LHCN-M2 (cell line): ENCODE measurements at places on chromosomes 7 and 10.

- no peak for DNase-seq
Observed at GRCh38 chr10:27052656-27053055, 47.6 kb downstream of the ANKRD26 start.

GRCh38 chr10:66353422-66353821 is 572.4 kb upstream of the LRRTM3 start:
- DNase-seq: peak; percentile 14

DNA sequence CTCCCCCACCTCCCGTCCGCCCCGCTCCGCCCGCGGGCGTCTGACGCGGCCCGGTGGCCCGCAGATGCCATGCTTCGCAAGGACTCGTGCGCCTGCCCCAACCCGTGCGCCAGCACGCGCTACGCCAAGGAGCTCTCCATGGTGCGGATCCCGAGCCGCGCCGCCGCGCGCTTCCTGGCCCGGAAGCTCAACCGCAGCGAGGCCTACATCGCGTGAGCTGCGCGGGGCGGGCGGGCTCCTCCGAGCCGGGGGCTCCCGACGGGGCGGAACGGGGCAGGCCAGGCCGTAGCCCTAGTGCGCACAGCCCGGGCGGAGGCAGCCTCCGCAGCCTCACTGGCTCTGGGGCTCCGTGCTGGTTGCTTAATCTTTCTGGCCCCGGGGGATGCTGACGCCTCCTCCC is 2.8 kb downstream of the ASIC3 start:
- no peak for DNase-seq

GRCh38 chr7:7263297-7264230 is 81.2 kb downstream of the C1GALT1 start:
- DNase-seq: peak; percentile 39

DNA sequence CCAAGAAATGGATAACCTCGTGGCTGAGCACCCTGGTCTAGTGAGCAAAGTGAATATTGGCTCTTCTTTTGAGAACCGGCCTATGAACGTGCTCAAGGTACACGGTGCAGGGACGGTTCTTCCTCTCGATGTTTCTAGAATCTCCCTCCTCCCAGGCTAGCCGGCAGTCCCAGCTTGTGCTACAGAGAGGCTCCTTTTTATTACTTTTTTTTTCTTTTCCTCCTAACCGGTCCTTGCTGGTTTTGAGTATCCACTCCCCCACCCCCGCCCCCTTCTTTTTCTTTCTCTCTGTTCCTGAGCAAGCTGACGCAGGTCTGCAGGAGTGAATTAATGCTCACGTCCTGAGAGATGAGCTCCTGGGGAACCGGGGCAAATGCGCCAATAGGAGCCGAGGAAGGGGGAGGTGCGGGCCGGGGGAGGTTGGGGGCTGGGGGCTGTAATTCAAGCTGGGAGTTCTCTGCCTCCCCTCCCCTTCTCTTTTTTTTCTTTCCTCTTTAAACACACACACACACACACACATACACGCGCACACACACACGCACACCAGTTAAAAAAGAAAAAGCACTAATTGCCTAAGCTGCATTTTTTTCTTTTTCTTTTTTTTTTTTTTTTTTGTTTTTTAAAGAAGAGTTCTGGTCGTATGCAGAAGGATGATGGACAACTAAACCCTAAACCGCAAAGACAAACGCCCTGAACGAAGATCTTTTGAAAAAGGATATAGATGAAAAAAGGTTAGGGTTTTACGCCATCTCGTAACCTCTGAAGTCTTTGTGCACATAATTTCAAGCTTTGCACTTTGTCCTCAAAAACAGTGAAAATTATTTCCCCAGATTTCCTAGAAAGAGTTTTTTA is 6.6 kb downstream of the CPA2 start:
- DNase-seq: no peak

- no peak for DNase-seq
Observed at GRCh38 chr10:80319318-80319717, 29.9 kb upstream of the MAT1A start.

DNA sequence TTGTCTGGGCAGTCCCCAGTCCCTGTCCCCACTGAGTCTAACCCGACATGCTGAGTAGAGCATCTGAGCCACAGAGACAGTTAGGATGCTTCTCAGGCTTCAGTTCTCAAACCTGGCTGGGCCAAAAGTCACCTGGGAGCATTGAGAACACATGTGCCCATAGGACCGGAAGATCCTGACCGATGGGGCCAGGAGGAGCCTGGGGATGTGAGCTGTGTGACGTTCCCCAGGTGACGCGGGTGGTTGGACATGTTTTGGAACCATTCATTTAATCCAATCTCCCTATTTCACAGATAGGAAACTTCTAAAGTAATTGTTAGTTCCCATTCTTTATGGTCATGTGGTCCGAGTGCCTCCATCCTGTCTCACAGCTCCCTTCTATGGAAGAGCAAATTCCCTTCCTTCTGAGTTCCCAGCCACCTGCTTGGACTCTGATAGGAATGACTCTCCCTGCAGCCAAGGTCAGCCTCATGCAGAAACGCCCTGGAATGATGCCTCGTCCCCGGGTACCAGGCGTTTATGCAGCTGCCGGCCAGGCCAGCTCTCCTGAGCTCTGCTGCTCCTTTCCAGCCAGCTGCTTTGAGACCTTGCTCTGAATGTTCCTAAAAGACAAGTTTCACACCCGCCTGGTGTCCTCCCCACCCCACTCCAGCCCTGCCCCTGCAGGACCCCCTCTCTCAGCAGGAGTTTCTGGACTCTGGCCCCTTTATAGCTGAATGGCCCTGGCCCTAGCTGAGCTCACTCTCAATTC is 166.5 kb upstream of the RHEB start:
- DNase-seq: peak; percentile 86

DNA sequence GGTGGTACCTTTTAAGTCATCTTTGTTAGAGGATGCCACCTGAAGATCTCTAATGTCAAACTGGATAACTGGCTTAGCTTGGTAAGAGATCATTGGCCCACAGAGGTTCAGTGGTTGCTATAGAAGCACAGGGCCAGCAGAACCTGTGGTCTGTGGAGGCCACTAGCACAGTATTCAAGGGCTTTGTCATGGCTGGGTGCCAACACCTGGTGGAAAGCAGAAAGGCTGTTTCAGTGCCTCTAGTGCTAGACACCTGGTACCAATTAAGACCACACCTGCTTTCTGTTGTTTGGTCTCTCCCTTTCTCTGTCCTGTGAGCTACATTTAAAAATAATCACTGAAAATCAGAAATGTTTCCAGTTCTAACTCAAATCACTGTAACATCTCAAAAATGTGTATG is 10.0 kb upstream of the PCGF5 start:
- DNase-seq: no peak

DNA sequence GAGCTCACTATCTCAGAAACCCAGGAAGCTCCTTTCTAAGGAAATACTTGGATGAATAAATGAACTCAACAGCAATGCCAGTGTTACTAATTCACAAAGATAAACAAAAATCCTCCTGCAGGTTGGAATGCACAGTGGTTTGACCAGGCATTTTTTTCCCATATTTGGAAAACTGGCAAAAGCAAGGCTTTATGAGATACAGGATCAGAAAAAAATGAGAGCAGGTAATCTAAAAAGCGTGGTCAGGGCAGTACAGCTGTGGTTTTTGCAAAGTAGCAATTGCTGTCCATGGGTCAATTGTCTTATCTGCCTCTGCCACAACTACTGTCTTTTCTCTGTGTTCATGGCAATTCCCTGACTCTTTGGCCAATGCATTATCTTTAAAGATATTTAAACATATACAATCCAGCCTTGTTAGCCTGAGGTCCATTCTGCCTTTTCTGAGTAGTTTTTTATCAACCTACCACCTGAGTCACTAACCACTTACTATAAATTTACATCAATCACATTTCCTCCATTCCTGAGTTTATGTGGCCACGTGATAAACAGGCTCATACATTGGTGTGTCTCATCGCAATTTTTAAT is 564.5 kb upstream of the IGFBP3 start:
- DNase-seq: peak; percentile 42

DNA sequence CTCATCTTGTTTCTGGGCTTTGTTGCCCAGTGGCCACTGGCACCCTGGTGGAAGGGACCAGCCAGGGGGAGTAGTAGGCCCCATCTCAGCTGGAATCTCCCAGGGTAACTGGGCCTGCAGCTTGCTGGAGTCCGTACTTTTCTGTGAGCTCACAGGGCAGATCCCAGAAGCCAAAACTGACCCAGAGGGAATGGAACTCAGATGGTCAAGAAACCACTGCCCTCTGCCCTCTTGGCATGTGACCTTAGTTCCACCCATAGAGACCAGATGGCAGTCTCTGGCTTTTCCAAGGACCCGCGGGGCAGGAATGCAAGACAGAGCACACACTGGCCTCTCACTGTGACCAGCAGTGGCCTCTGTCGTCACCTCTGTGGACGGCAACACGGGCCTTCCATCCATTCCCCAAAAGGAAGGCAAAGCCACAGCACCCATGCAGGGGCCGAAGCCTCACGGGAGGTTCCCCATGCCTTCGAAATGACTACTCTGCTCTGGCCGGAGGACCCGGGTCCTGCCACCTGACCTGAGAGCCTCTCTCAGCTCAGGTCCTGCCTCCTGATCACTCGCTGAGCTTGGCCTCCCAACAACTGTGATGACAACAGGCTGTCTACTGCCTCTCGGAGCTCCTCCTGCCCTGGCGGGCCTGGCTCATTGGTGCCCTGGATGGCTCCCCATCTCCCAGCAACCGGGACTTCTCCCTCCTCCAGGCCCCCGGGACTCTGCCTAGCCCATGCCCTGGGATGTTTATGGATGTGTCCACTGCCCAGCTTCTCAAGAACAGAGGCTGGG is 29.9 kb downstream of the MYL10 start:
- no peak for DNase-seq

GRCh38 chr10:61939902-61940301 is 38.4 kb downstream of the ARID5B start:
- DNase-seq: no peak

DNA sequence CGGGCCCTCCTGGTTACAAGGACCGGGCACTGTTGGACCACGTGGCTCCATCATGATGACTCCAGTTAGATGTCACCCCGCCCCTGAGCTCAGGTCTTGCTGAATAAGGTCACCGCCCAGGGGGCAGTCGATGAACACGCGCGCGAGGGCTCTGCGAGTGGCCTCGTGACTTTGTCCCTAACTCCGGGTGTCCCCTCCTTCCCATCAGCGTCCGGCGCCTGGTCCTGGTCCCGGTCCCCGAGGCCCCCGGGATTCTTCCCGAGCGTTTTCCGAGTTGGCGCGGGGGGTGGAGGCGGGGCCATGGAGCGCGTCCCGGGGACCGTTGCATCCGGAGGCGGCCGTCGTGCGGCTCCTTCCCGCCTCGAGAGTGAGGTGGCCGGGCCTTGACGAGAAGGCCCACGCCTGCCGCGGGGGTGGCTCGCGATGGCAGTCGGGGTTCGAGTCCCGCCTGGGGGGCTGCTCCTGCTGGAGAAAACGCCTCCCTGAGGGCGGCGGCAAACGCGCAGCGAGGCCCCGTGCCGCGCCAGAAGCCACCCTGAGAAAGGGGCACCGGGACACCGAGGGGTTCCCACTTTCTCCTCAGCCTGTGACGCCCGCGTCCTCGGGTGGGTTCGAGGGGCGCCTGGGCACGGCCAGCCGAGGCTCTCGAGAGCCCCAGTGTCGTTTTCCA is 569 bp upstream of the NPTX2 start:
- peak; percentile 46 for DNase-seq

DNA sequence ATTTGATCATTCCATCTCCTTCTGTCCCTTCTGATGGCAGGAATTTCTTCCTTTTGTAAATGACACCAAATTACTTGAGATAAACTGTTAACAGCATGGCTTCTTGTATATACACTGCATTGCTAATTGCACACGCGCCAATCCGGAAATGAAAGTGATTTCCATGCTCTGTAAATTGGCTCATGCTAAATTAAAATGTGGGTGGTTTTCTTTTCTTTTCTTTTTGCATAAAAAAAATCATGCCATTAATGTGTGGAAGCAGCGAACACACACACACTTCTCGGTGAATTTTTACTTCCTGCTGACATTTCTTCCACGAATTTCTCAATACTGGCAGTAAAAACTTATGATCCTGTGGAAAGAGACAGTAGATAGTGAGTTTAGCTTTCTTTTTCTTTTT is 123.1 kb upstream of the CCDC6 start:
- no peak for DNase-seq

- DNase-seq: no peak
Observed at GRCh38 chr10:44742248-44742647, 168.9 kb upstream of the TMEM72 start.

DNA sequence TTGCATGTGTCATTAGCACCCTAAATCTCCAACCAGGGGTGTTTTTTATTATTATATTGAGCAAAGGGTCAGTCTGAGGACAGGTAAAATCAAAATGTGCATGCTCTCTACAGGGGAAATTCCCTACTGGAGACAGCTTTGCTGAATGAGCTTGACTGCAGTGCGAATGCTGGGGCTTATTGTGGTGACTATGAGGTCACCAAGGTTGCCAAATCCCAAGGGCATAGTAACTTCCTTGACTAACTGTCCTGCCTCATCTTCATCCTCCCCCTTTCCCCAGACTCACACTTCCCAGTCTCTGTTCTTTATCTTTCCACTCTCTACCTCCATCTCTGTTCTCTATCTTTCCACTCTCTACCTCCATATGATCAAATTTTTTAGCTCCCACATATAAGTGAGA is 22.9 kb upstream of the AOC1 start:
- DNase-seq: no peak

DNA sequence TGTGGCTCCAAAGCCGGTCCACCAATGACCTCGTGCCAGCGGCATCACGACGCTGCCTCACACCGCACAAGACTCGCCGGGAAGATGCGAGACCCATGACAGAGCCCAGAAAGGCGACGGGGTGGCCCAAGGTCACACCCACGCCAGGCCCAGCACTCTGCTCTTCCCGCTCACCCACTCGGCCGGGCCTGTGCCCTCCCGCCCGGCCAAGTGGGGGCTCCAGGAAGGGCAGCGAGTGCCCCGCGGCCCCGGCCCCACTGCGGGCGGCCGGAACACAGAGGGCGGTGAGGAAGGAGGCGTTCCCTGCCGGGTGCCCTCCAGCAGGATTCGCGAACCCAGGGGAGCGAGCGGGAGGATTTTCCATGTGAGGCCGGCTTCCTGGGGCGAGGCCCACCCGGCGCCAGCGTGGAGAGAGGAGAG is 56.3 kb downstream of the PDGFA start:
- DNase-seq: no peak

- peak; percentile 11 for DNase-seq
Observed at GRCh38 chr10:70053841-70054288, 1.2 kb downstream of the MACROH2A2 start.

DNA sequence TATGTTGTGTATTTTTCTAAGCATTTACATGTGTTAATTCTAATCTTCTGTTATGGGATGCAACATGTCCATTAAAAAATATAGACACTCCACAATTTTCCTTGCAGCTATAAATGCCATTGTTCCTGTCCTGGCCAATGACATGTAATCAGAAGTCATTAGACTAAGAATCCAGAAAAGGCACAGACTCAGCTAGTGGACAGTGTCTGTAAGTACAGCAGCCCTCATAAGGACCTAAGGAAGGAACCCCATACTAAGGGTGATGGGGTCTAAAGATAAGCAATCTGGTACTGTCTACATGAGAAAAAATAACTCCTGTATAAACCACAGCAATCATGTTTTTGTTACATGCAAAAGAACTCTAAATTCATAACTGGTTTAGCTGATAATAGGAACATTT is 115.9 kb downstream of the GPR85 start:
- no peak for DNase-seq
